NCI-H226 (cell line): ENCODE measurements at places on chromosomes 2 and 18.
A peak's percentile ranks its signal among the peaks of the same experiment; 100 is the strongest.

DNA sequence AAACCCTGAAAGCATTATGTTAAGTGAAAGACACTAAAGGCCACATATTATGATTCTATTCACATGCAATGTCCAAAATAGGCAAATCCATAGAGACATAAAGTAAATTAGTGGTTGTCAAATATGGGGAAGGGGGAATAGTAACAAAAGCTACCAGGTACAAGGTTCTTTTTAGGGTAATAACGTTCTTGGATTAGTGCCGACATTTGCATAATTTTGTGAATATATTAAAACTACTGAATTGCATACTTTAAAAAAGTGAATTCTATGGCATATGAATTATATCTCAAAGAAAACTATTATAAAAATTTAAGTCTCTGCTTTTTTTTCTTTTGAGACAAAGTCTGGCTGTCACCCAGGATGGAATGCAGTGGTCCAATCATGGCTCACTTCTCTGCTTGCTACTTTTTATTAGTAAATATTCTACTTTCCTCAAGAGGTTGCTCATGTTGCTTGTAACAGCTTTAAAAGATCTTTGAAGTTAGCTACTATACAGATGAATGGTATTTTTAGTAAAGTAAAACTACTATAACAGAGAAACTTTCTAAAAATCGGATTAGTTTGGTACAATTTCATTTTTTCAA lies 2.5 kb downstream of the SESTD1 start:
- no peak for DNase-seq

DNA sequence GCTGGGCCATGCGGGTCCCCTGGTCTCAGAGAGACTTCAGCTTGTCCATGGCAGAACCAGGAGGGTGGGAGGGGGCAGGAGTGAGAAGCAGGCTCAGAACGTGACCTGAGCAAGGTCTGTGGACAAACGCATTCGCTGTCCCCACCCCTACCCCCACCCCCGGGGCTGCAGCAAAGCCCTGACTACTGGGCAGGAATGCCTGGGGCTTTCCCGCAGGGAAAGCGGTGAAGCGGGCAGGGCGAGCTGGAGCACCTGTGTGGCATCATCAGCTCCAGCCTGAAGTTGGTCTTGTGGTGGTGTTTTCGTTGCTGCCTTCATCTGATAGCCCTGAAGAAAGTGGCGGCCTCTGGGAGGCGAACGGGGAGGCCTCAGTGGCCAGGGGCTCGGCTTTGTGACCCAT lies 26.1 kb upstream of the ALKAL2 start:
- no peak for DNase-seq

DNA sequence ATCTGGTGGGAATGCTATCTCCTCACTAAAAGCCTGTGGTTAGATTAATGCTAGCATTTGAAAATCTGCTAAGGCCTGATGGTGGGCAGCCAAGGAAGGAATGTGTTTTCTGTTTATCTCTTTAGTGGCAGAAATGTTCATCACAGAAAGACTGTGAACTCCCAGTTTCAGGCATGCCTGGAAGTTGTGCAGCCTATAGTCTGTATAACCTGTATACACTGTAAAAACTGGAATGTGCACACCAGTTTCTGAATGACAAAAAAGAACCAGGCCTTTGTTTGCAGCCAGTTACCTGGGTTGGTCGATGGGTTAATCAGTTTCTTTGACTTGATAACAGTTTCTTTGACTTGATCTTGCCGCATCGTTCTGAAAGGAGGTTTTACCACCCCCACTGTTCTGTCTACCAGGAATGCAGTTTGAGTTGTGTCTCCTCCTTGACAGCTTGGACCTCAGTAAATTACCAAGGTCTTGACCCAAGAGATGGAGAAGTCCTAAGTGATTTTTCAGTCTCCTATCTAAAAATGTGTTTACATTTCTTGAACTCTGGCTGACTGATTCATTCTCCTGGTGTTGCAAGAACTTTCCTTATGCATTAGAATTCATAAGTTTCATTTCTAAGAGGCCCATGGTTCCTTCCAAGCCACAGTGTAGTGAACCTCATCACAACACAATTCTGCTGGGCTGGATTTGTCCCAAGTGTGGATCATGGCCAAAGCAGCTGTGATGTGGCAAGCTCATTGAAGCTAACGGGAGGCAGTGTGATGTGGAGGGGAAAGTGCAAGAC lies 62.2 kb downstream of the KIAA2012 start:
- DNase-seq: peak; percentile 89

GRCh38 chr2:102460467-102460866 lies 12.6 kb upstream of the SLC9A4 start:
- no peak for DNase-seq
